ENCODE measurements at places on chromosomes 7 and 10.

GRCh38 chr10:23413629-23414089 is 25.2 kb upstream of the OTUD1 start:
- H3K4me3 ChIP-seq = no peak overlapping the region
- H3K27me3 ChIP-seq = no peaks in the 10 kb centered on the region
- H3K27ac ChIP-seq = no peak overlapping the region
- H3K4me1 ChIP-seq = no peaks in the 10 kb centered on the region
- H3K36me3 ChIP-seq = no peaks in the 10 kb centered on the region

- H3K4me1 ChIP-seq = no peaks in the 10 kb centered on the region
- H3K27me3 ChIP-seq = no peaks in the 10 kb centered on the region
Observed at GRCh38 chr10:131702531-131703356, 198.1 kb upstream of the PPP2R2D start.

- H3K4me1 ChIP-seq = peaks cover 11% of the 10 kb centered on the region
- no peaks in the 10 kb centered on the region for H3K36me3 ChIP-seq
- H3K27ac ChIP-seq = no peak overlapping the region
- no peak for DNase-seq
- H3K4me3 ChIP-seq = no peak overlapping the region
- no peaks in the 10 kb centered on the region for H3K27me3 ChIP-seq
Observed at GRCh38 chr10:33506391-33506790, 171.9 kb upstream of the NRP1 start.

DNA sequence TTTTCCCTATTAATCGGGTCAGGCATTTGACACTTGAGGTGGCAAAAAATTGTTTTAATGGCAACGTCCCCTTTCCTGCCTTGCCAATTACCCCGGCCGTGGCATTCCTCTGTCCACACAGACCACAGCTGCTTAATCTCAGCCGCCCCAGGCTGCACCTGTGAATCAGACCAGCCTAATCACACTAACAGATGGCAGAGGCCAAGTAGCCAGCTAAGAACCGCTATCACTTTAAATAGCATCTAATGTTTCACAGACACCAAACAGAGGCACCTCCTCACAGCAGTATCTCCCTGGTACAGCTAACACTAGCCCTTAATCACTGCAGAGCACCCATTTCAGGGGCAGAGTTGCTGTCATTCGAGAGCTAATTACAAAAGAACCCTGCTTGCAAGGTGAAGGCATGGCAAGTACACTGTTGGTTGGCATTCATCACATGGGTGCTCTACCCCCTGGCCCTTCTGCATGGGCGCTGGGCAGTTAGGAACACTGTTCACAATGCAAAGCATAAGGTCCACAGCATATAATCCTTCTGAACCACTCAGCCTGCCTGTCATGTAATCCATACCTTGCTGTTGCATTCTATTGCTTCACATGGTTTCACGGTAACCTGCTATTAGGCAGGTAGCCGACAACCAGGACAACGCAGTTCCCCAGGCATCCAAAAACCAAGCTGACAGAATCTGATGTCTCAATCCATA is 38.8 kb downstream of the FGFR2 start:
- H3K27me3 ChIP-seq = no peaks in the 10 kb centered on the region
- DNase-seq = no peak

GRCh38 chr7:29479301-29480200 is 84.1 kb upstream of the PRR15 start:
- peaks cover 55% of the 10 kb centered on the region for H3K4me1 ChIP-seq
- H3K4me3 ChIP-seq = no peak overlapping the region
- DNase-seq = no peak
- H3K36me3 ChIP-seq = no peaks in the 10 kb centered on the region
- no peaks in the 10 kb centered on the region for H3K27me3 ChIP-seq
- H3K27ac ChIP-seq = no peak overlapping the region

- no peaks in the 10 kb centered on the region for H3K27me3 ChIP-seq
- H3K4me1 ChIP-seq = no peaks in the 10 kb centered on the region
- H3K27ac ChIP-seq = no peak overlapping the region
- H3K4me3 ChIP-seq = no peak overlapping the region
- no peaks in the 10 kb centered on the region for H3K36me3 ChIP-seq
- no peak for DNase-seq
Observed at GRCh38 chr7:19561121-19561805, 147.6 kb downstream of the POLR1F start.

DNA sequence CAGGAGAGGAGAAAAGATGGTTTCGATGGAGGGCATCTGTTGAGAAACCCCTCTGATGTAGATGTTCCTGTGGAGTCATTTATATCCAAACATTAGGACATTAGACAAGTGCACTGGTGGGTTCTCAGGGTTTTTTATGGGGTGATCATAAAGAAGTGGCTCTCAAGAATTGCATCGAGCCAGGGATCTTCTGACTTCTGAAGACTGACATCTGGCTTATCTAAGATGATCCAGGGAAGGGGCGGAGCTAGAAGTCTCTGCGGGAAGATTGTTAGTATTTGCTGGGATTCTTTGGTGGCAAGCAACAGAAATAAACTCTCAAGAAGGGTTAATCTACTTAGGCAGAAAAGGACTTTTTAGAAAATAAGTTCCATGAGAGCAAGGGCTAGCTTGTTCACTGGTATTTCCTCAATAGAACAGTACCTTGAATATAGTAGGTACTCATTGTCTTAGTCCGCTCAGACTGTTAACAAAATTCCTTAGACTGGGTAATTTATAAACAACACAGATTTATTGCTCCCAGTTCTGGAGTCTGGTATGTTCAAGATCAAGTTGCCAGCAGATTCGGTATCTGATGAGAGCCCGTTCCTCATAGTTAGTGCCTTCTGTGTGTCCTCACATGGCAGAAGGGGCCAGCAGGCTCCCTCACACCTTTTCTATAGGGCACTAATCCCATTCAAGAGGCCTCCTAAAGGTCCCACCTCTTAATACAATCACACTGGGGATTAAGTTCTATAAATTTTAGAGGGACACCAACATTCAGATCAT is 28.5 kb upstream of the SYPL1 start:
- no peaks in the 10 kb centered on the region for H3K27me3 ChIP-seq
- no peak for DNase-seq
- no peak overlapping the region for H3K27ac ChIP-seq
- H3K36me3 ChIP-seq = no peaks in the 10 kb centered on the region
- H3K4me1 ChIP-seq = no peaks in the 10 kb centered on the region

GRCh38 chr10:972763-973162 is 15.5 kb upstream of the GTPBP4 start:
- peaks cover 18% of the 10 kb centered on the region for H3K4me1 ChIP-seq
- no peaks in the 10 kb centered on the region for H3K36me3 ChIP-seq
- no peak overlapping the region for H3K27ac ChIP-seq
- H3K27me3 ChIP-seq = no peaks in the 10 kb centered on the region
